NCI-H446 (cell line): ENCODE measurements at places on chromosomes 3 and 15.

DNA sequence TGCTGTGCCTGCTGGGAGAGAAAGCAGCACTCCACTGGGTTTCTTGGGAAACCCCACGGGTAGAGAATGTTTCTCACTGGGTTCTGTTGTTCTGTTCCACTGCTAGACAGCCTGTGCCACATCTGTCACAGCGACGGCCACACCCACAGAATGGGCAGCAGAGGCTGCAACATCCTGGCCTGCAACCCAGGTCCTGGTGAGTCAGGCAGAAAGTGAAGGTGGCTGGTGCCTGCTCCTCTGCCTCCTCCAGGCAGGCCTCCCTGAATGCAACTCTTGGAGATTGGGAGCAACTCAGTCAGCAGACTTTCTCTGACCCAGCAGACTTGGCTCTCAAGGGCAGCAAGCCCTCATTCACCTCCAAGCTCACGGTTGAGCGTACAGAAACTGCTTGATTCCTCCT lies 13.0 kb downstream of the C3orf18 start:
- DNase-seq = no peak

DNA sequence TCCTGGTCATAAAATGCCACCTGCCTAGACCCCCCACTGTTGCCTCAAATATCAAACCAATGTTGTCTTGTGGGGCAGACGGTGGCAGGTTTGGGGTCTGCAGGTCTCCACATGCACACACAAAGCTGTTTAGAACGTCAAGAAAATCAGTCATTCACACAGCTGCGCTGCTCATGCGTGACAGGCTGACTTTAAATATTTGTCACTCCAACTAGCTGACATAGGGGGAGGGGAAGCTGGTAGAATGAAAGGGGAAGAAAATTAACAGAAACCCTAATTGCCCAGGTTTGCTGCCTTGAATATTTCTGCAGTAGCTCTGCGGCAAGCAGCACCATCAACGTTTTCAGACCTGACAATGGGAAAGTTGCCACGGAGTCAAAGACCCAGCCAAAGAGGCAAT lies 201.8 kb downstream of the ABHD5 start:
- DNase-seq = no peak

- DNase-seq = no peak
These were observed 373.8 kb downstream of the ZNF385D start for GRCh38 chr3:21377071-21377769.

DNA sequence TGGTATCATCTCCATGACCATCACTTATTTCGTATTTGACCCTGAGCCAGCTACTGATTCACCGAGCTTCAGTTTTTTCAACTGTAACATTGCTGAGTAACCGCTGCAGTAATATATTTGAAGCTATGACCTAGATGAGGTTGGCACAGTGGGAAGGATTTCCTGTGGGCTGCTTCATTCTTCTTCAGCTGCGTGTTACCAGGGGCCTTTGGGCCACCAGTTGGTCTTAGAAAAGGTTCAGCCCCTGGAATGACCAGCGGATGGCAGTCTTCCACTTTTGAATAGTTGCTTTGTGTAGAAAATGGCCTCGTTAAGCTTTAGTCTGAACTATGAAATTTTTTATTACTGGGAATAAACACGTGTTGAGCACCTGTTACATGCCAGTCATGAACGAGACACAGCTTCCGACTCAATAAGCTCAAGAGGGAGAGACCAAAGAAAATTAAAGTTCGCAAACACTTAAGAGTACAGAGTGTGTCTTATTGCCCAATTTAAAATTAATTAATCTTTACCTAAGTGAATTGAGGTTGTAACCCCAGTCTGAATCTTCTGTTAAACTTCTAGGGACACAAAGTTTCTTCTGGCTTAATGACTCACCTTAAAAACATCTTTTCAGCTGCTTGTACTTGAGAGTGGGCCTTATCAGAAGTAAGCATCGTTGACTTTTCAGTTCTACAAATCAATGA lies 57.6 kb upstream of the NR2E3 start:
- peak; percentile 3 for DNase-seq

DNA sequence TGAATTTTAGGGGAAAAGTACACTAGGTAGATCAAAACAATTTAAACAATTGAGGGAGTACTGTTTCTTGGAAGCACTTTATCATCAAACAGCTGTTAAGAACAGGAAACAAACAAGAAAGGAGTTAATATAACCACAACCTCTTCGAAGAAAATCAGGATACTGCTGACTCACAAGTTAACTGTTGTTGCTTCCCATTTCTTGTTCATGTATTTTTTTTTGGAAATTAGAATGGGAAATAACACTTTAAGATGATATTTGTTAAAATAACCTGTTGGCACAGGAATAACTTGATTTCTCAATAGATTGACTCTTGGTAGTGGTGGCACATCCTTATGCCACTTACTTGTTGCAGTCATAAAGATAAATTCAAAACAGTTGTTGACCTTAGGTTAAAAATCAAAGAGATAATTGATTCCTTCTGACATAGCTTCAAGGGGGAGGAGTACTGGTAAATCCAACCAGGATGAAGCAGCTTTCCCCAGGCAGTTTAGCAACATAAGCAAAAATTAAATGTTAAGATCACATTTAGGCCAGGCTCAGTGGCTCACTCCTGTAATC lies 3.3 kb downstream of the BNIP2 start:
- no peak for DNase-seq

DNA sequence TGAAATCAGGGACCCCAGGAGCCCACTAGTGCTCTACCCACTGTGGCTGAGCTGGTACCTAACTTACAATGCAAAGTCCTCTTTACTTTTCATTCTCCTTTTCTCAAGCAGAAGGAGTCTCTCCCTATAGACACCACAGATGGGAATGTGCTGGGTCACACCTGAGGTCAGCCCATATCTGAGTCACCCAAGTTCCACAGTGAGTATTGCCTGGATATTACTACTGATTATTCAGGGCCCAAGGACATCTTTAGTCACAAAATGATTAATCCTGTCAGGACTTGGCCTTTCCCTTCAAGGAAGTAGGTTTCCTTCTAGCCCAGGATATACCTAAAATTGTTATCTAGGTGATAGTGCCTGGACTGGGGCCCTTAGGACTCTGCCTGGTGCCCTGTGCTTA lies 1305.2 kb downstream of the SI start:
- no peak for DNase-seq

- no peak for DNase-seq
These were observed 2.4 kb downstream of the DLL4 start for GRCh38 chr15:40931300-40932142.

GRCh38 chr15:29704950-29705597 lies 117.2 kb downstream of the TJP1 start:
- no peak for DNase-seq

GRCh38 chr3:152236716-152237115 lies 32.0 kb upstream of the MBNL1 start:
- no peak for DNase-seq

DNA sequence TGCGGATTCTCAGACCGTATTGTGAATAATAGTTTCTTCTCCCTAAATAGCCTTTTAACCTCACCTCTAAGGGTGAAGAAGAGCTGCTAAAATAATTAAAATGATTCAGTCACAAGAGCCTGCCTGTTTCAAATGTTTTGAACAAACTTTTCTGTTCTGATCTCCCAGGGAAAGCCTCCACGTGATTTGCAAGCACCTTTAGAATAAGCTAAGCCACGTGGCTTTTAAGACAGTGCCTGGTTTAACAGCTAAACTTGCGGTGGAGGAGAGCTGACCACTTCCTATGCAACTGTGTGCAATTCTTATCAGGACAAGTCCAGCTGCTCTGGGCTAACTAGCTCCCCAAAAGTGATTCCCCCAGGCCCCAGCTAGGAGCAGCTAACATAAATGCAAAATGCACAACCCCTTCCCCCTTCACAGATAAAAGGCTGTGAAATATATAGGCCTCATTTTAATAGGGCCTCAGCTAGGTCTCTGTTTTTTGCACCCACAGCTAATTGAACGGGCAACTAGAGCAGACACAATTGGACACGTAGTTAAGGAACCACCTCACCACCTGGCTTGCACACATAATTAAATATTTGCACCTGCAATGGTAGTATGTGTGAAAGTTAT lies 401.2 kb upstream of the NR2F2 start:
- DNase-seq = no peak

DNA sequence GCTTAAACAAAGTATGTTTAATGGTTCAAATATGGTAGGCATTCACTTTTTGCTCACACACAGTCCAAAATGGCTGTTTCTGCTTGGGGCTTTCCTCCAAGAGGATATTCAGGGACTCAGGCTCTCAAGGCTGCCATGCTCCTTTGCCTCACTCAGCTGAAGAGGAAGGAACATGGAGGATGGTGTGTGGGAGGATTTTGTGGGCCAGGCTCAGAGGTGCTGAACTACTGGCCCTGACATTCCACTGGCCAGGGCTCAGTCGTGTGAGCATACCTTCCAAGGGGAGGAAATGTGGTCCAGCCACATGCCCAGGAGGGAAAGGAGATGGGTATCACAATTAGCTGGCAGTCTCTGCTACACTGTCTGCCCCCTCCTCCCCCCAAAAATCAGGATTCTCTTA lies 8.7 kb downstream of the PXYLP1 start:
- peak; percentile 26 for DNase-seq

DNA sequence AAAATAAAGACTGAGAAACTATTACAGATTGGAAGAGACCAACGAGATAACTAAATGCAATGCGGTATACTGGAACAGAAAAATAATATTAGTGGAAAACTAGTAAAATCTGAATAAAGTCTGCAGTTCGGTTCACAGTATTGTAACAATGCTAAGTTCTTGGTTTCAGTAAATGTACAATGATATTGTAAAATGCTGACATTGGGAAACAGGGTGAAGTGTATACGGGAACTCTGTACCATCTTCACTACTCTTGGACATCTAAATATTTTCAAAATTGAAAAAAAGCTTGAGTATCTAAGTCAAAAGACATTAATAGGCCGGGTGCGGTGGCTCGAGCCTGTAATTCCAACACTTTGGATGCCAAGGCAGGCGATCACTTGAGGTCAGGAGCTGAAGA lies 120.9 kb upstream of the KCNMB2 start:
- no peak for DNase-seq

DNA sequence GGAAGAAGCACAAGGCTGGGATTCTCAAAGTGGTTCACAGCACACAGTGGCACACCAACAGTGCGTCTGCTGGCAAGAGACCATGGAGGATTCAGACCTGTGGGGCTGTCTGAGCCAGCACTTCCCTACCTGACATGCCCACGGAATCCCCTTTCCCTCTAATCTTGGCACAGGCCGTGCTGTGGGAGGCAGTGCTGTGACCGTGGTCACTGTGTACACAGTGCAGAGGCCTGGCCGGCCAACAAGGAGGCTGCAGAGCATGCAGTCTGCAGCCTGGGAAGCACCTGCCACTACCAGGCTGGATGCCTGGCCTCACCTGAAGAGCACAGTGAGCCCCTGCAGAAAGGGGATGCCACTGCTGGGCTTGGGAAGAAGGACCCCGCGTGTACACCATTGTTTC lies 301.0 kb upstream of the LYSMD4 start:
- no peak for DNase-seq

- no peak for DNase-seq
These were observed 303.0 kb downstream of the PLOD2 start for GRCh38 chr3:145857956-145858355.

GRCh38 chr3:78116874-78117273 lies 1077.0 kb downstream of the ROBO2 start:
- no peak for DNase-seq

GRCh38 chr3:140563206-140563760 lies 114.6 kb upstream of the TRIM42 start:
- no peak for DNase-seq

DNA sequence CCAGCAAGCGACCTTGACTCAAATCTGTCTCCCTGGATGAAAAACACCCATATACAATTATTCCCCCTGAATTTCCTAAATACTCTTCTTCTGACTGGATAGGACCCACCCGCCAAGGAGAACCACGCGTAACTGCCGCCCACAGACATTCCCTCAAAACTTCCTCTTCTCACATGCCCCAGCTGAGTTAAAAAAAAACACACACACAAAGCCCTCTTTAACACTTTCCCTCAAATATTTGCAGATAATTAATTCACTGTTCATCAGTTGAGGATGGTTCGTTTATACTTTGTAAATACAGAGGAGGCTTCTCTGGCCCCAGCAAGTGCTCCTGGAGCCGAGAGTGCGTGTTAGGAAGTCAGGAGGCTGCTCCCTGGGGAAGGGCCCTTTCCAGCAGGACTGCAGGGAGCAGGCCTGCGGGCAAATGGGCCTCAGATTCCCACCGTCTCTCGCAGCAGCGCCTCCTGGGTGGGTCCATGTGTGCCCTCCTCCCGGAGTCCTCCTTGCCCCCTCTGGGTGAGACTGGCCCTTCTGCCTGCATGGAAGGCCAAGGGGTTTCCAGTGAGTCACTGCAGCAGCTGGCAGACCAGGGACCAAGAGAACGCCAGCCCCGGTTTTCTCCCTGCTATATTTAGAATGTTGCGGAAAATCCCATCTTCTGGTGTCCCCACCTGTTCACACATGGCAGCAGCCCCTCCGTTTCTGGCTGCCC lies 46.8 kb downstream of the MGLL start:
- no peak for DNase-seq
